ENCODE measurements at places on chromosomes 1 and 21.

- no peak for DNase-seq
These were observed 9.8 kb downstream of the KCNN3 start for GRCh38 chr1:154860156-154860870.

GRCh38 chr1:7104339-7104738, 319.1 kb downstream of the CAMTA1 start:
- no peak for DNase-seq

- DNase-seq = no peak
These were observed 544.6 kb downstream of the NEGR1 start for GRCh38 chr1:71737768-71738167.

DNA sequence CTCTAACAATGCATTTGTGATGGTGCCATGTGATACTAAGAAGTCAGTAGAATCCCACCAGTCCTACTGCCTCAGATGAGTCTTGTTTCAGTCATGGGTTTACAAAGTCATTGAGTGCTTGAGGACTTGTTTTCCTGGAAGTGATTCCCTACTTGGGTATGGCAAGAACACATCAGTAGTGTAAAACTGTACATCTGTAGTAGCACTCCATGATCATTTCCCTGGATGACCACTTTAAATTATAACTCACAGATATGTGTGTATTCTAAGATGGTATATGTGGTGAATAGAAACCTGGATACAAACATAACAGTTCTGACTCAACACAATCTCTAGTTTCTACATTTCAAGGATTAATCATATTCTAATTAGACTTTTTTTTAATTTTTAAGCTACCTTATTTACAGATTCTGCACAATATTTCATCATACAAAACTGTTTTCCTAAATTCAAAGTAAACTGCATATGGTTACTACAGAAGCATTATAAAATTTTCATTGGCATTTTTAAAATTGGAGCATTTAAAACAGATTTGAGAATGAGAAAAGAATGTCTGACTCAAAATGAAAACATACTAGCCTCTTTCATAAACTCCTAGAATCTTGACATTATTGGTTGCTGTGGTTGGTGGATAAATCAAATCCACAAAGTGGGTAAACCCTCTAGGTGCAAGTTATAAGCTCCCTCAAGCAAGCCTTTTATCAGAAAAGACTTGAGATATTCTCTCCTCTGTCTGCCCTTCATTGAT, 6.8 kb upstream of the PSMG1 start:
- no peak for DNase-seq

GRCh38 chr21:44083631-44084291, 23.4 kb upstream of the PWP2 start:
- DNase-seq = no peak

- no peak for DNase-seq
These were observed 123.9 kb downstream of the LHX4 start for GRCh38 chr1:180353945-180354344.

- peak; percentile 45 for DNase-seq
These were observed 215.3 kb upstream of the NFIA start for GRCh38 chr1:60866917-60867531.

GRCh38 chr1:106921186-106921585, 135.3 kb upstream of the PRMT6 start:
- peak; percentile 3 for DNase-seq

DNA sequence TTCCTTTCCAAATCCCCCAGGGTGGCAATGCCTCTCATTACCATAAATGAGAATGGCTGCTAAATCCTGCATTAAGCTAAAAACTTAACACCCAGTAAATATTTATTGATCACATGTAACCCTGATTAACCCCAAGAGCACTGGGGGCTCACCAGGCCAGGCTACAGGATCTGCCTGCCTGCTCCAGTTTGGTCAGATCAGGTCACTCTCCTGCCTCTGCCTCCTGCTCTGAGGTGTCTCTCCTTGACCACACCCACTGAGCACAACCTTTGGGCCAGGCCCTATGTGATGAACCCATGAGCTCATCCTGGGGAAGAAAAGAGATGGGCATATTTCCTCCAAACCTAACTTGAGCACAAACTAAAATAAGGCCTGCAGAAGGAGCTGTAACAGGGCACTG, 93.5 kb downstream of the TRABD2B start:
- DNase-seq = no peak

DNA sequence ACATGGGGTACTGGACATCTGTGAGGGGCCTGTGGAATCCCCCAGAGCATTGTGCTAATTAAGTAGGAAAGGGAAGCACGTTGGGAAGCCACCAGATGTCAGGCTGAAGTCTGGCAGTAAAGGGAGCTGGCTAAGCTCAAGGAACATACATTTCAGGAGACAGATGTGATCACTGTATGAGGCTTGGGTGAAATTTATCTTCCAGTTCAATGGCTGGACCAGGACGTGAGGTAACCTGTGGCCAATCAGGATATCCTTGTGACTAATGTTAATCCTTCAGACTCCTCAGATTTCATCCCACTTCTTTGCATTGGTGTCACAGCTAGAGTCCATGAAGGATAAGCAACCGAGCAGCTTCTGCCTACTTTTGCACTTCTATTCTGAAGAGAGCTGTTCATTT, 110.2 kb upstream of the APP start:
- DNase-seq = no peak

DNA sequence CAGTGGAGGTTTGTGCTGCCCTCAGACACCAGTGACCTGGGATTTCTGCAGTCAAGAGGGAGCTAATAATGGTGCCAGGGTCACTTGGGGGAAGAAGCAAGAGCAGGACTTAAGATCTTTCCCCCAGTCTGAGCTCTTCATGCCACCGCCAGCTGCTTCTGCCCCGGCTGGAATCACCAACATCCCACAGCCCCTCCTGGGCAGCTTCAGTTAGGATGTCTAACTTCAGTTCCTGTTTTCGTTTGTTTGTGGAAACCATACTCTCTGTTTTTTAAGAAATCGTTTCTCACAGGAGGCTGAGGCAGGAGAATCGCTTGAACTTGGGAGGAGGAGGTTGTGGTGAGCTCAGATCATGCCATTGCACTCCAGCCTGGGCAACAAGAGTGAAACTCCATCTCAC, 25.6 kb upstream of the PRDM2 start:
- no peak for DNase-seq

DNA sequence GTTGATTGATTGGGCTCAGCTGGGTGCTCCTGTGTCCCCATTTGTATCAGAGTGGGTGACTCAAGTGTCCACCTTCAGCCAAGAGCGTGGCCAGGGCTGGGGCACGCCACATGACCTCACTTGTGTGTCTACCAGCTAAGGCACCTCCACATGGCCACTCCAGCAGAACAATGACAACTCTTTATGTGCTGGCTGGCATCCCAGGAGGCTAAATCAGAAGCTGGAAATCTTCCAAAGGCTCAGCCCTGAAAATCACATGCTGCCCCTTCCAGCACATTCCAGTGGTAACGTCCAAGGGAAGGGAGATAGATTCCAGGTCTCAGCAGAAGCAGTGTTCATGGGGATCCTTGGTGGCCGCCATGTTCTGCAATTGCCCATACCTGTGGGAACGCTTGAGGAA, 585.5 kb downstream of the AJAP1 start:
- no peak for DNase-seq

DNA sequence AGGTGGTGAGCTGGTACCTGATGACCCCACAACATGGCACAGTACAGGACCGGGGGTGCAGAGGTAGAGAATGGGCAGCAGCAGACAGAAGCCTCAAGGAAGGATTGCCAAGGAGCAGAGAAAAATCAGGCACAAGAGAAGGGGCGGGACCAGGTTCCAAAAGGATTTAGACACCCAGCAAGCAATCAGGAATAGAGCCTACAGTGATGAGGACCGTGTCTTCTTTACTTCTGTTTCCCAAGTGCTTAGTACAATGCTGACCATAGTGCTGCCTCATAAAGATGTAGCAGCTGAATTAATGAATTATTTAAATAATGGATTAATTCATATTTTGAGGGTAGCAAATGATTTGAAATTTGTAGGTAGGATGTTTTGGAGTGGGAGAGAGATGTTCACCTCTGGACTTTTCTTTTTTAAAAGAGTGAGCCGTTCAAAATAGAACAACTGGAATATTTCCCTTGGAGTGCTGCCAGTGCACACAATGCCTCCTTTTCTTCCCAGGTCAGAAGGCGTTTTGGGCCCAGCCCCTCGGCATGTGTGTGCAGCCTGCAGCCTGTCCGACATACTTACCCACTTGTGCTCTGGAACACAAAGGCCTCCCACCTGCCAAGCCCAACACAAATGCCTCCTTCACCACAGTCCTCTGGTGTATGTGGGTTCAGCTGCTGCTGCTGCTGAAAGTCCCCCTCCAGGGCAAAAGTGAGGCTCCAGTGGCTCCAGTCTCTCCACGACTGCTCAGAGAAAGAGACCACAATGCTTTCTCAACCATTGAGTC, 19.6 kb downstream of the KANK4 start:
- DNase-seq = peak; percentile 5

- peak; percentile 88 for DNase-seq
These were observed 253.1 kb upstream of the IRF2BP2 start for GRCh38 chr1:234862944-234863515.

DNA sequence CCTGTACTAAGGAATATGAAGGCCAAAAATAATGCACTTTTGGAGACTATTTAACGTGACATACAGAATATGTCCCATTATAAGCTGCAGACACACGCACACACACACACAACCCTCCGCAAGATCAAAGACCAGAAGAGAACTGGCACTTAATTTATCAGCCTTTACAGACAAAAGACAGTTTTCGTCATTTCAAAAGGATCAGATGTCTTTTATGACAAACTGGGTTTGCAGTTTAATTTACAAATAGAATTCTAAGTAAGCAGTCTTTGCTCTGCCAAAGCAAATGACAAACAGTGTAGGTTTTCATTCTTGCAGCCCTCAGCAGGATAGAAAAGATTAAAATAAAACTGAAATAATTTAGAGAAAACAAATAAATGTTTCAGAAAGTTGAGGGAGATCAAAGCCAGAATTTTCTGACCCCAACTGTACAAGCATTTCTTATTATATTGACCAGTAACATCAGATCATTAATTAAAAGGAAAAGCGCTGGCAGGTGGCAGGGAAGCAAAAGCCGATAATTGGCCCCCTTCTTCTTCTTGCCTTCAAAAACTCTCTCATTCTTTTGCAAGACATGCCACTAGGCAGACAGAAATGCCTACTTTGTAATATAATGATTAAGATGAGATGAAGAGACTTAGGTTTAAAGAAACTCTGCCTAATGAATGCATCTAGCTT, 169.0 kb downstream of the DENND1B start:
- DNase-seq = no peak

DNA sequence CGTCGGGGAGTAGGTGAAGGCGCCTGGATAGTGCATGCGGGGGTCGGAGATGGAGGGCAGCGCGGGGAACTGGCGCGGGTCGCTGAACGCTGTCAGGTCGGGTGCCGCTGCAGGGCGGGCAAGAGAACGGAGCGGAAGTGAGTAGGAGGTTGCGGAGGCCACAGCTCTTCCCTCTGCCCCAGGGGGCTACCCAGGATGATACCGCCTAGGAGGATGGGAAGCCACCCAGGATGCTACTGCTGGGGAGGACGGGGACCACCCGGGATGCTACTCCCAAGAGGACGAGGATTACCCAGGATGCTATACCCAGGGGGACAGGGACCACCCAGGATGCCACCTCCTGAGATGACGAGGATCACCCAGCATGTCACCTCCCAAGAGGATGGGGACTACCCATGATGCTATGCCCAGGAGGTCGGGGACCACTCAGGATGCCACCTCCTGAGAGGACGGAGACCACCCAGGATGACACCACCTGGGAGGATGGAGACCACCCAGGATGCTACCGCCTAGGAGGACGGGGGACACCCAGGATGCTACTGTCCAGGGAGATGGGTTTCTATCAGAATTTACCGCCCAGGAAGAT, 123.8 kb downstream of the CLIC6 start:
- no peak for DNase-seq

DNA sequence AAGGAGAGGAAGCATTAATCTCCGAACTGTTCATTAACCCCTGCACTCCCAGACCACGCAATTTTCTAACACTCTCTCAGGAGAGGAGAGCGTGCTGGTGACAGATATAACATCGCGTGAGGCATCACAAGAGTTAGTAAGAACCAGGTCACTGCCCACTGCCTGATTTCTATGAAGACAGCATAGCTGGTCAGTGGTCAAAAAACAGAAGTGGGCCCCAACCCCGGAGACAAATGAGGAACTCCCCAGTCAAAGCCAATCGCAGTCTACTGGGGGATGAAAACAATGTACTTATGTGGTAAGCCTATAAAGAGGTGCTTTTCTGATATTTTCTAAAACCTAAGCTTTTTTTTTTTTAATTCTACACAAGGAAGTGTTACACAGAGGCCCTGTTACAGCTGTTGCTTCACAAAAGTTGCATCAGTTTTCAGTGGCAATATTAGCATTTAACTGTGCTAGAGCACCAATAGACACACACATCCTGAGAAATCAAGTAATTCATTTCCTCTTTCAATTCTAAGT, 231.8 kb upstream of the IRF2BP2 start:
- peak; percentile 56 for DNase-seq

DNA sequence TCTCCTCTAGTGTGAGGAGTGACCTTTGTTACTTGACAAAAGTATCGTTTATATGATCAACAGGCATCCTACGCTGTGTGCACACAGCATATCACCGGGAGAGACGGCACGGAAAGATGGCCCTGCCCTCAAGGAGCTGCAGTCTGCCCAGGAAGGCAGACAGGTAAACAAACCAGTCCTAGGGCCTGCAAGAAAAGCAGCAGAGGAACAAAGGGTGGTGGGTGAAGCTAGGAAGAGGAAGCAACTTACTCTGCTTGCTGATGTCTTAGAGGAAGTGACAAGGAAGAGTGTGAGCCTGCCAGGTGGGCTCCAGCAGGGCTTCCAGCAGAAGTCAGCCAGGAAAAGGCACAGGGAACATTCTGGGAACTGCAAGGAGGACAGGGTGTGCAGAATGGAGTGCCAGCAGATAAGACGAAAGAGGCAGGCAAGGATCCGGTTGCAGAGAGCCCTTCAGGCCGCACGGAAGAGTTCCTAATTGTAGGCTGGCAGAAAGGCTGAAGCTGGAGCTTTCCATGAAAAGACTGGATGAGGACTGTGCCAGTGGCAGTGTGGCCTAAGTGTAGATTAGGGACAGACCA, 106.7 kb downstream of the SLC45A1 start:
- DNase-seq = peak; percentile 41

DNA sequence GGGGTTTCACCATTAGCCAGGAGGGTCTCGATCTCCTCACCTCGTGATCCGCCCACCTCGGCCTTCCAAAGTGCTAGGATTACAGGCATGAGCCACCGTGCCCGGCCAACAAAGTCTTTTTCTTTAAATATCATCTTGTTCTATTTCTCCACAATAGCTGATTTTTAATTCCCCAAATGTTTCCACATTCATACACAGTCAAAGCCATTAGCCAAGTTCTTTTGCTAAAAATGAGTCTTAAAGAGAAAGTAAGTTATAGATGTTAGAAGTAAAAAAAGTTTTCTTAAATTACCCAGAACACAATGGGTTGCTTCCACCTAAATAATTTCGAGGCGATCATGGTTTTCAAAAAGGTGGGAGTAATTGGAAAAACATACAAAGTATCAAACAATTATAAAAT, 30.6 kb downstream of the C2CD2 start:
- no peak for DNase-seq

GRCh38 chr1:61748566-61748965, 6.3 kb downstream of the PATJ start:
- no peak for DNase-seq

DNA sequence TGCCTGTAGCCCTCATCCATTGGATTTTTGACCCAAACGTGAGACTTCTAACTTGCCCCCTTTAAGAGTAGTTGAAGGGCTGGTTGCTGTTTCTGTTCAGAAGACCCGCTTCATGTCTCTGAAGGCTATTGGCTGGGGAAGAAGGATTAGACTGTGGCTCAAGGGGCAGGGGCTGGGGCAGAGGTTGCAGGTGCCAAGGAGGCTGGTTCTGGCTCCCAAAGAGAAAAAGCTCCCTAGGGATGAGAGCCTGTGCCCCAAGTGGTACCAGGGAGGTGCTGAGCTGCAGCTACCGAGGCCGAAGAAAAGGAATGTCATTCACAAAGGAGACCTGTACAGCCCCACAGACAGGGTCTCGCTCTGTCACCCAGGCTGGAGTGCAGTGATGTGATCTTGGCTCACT, 5.8 kb downstream of the WNT3A start:
- DNase-seq = no peak
